ENCODE measurements at places on chromosomes 1 and 21.

DNA sequence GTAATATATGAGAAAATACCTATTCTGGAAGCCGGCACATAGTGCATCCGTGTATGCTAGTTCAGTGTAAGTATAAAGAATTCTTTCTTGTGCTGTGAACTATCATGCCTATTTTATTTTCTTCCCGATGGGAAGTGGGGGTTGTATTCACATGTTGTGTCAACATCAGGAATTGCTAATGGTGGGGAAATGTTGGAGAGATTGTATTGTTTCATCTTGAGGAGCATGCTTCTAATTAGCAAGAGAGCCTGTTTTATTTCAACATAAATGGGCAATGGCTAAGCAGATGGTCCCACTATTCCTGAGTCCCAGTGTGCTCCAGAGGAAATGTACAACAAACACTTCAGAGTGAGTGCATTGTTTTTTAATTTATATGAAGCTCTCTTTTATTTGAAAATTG is 485.2 kb downstream of the PLPP3 start:
- DNase-seq, result no peak

DNA sequence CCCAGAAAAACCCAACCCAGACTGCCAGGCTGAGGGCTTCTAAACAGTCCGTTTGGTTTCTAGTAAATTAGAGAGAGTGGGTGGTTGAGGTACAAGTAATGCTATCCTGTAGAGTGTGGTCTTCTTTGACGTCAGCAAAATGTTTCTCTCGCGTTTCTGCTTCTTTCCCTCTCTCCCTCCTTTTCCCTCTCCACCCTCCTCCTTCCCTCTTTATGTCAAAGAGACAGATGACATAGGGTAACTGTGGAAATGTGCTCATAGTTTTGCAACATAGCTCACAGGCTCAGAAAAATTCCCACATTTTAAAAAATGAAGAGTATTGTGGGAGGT is 158.3 kb downstream of the TOMM20 start:
- DNase-seq, result no peak

GRCh38 chr1:180160357-180160756 is 5.7 kb downstream of the QSOX1 start:
- no peak for DNase-seq

GRCh38 chr1:167033646-167034045 is 44.6 kb downstream of the MAEL start:
- DNase-seq, result no peak

DNA sequence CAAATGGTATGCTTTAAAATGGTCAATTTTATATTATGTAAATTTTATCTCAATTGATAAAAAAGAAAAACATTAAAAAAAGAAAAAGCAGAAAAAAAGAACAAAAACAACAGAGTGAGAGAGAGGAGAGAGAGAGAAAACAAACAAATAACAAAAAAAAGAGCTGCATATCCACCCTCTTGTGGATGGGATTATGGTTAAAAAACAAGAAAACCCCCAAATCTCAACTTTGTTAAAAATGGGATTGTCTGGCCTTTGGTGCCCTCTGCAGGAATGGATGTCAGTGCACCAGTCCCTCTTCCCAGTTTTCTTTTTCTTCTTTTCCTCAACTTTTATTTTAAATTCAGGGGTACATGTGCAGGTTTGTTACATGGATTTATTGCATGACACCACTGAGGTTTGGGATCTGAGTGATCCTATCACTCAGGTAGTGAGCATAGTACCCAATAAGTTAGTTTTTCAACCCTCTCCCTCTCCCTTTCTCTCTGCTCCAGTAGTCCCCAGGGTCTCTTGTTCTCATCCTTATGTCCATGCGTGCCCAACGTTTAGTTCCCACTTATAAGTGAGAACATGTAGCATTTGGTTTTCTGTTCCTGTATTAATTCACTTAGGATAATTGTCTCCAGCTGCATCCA is 28.1 kb downstream of the RNF187 start:
- no peak for DNase-seq

DNA sequence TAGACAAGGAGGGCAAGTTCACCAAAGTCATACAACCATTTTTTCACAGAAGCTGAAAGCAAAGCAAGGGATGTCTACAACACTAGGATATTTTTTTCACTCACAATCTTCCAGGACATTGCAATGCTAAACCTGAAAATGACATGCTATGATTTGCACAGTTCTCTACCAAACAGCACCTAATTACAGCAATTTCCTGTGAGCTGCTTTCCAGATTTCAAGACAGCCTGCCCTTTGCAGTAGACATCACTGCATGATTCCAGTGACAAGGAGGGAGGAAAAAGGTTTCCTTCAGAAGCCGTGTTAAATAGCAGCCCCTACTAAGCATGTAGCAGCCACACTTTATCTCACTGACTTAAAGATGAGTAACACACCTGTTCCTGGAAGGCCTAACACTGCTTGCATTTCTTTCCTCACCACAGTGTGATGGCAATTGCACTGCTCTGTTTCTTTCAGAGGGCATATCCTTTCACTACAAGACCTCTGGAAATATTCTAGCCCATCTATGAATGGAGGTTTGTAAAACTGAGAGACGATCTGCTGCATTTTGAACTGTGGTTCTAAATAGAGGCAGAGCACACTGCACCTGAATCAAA is 97.1 kb downstream of the DUSP10 start:
- no peak for DNase-seq

DNA sequence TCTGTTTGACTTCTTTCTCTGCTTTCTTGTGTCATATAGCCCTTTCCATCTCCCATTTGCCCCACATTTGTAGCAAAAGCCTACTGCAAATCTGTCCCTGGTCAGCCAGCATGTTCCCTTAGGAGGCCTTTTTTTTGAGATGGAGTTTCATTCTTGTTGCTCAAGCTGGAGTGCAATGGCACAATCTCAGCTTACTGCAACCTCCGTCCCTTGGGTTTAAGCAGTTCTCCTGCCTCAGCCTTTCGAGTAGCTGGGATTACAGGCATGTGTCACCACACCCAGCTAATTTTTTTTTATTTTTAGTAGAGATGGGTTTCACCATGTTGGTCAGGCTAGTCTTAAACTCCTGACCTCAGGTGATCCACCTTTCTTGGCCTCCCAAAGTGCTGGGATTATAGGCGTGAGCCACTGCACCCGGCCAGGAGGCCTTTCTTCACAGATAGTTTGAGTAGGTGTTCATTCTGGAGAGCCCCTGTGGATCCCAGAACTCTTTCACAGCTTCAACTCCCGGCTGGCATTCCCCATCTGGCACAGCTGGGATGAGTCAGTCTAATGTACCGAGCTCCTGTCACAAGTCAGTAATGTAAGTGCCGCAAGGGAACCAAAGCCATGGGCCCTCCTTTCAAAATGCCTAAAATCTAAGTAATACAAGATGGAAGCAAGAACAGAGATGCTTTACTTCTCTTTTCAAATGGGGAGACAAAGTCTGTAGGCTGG is 9.4 kb upstream of the NHLH1 start:
- no peak for DNase-seq

GRCh38 chr1:178188306-178188705 is 94.4 kb downstream of the RASAL2 start:
- DNase-seq, result no peak

- no peak for DNase-seq
These were observed 349.6 kb downstream of the DISC1 start for GRCh38 chr1:231976231-231976630.

GRCh38 chr1:12604986-12605385 is 13.0 kb downstream of the DHRS3 start:
- no peak for DNase-seq

DNA sequence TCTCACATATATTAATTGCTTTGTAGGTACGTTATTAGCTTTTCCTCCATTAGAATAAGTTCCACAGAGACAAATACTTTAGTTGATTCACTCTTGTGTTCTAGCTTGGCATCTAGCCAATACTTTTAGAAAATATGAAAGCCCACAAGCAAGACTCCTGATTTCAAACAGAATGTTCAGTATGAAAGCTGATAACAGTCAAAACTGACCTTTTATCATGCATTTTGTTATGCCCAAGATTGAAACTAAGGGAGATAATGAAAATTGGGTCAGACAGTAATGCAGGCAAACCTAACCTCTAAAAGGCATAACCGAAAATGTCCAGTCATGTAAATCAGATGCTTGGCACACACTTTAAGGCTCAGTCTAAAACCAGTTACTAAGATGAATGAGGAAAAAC is 61.7 kb downstream of the ERICH3 start:
- DNase-seq, result no peak

DNA sequence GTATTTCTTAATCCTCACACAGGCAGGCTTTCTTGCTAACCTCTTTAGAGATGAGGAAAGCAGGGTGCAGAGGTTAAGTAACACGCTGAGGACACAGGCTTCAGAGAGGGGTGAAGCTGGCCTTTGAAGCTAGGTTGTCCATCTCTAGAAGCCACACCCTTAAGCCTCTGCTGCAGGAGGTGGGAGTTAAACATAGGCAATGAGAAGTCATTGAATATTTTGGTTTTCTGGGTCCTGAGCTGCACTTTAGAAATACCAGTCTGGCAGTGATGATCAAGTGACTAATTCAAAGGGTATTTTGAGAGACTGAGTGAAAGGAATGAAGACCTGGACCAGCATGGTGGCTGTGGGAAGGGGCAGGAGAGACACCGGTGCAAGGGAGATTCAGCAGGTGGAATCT is 9.9 kb downstream of the KCNJ15 start:
- DNase-seq, result no peak

All from stimulated activated CD4-positive, alpha-beta T cell treated with anti-CD3 and anti-CD28 coated beads, Interleukin-15, amount 100 ng/mL, for 48 hours (primary cell).